Upper lobe of right lung (tissue), 1 donor: ENCODE measurements at places on chromosomes 1 and 21. TPM values are rescaled to one million over a fixed set of nuclear protein-coding genes. Genes with fewer than 3 reads are reported as not detected.

SUSD4 gene
- total RNA-seq = 2.2 TPM

HORMAD1 gene
- total RNA-seq = 1.2 TPM

FNDC10 gene
- total RNA-seq = 7.4 TPM

MAPKAPK2 gene
- 92.3 TPM for total RNA-seq

GBP1 gene
- total RNA-seq = 42.2 TPM

DMRTA2 gene
- not detected for total RNA-seq

- no peak for DNase-seq
Observed at GRCh38 chr1:234624724-234625117, 14.7 kb upstream of the IRF2BP2 start.

DNA sequence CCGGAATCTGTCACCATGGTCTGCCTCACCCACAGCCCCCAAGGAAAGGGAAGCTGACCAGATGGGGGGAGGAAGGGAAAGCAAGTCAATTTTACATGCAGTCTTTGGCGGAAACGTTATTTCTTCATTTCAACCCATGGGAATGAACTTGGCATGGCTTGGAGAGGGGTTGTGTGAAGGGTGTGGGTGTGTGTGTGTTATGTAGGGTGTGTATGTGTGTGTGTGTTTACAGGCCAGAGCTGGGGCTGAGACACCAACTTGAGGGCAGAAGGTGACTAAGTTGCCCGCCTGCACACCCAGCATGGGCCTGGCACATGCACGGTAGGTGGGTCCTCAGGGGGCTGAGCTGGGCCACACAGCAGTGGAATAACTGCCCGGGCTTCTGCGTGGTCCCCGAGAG, 65.2 kb downstream of the MRPL37 start:
- DNase-seq = no peak

DNA sequence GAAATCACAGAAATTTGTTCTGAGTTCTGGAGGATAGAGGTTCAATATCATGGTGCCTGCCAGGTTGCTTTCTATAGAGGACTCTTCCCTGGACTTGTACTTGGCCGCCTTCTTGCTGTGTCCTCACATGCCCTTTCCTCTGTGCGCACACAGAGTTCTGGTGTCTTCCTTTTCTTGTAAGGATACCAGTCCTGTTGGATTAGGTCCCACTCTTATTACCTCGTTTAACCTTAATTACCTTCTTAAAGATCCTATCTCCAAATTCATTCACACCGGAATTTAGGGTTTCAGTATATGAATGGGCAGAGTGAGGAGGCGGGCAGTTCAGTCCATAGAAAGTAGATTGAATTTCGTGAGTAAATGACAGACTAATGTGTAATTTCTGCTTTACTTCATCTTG, 413.9 kb downstream of the NCAM2 start:
- DNase-seq = no peak
